ENCODE measurements at places on chromosomes 12 and 14.

- no peak for DNase-seq
Measured at GRCh38 chr14:22520796-22521195, 68.2 kb downstream of the DAD1 start.

DNA sequence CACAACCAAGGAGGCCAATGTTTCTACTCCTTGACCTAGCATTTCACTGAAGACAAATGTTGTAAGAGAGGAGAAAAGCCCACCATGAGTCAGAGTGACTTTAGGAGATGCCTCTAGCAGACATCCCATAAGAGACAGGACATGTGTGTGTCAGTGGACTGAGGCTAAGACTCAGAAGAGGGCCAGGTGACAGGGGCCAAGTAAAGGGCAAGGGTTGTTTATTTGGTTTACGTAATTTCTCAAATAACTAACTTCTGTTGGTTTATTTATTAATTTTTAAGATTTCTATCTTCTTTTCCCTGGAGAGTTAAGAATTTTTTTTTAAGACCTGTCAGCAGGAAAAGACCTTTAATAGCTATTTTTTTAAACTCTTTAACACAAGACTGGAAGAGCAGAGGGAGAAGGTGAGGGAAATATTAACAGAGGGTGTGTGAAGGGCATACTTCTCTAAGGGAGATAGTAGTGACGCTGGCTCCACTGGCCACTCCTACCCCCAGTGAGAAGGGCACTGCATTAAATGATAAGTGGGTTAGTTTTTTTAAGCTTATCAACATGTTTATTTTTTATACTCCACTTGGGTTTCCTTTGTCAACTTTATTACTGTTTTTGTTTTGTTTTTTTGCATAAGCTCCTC lies 3.4 kb downstream of the PNP start:
- DNase-seq, result no peak

- DNase-seq, result no peak
Measured at GRCh38 chr14:76045773-76046172, 60.2 kb downstream of the IFT43 start.

DNA sequence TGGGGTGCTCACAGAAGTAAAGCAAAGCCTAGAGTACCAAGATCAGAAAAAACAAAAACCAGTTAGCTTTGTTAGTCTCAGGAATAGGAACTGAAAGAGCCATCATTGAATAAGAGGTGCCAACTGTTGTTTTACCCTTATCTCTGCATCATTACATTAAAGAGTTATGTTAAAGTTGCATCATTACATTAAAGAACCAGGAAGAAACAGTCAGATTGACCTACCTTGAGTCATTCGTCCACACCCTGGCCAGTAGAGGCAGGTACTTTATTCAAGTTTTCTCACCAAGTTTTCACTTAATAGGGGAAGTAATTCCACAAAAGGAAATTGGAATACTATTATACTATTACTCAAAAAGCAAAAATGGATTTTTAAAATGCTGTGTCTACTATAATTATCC lies 121.7 kb upstream of the CNOT2 start:
- DNase-seq, result no peak

GRCh38 chr14:53493320-53493719 lies 340.2 kb upstream of the DDHD1 start:
- DNase-seq, result no peak

All from left cardiac atrium (tissue), 4 donors.